ENCODE measurements at places on chromosomes 1 and 21. TPM values are rescaled to one million over a fixed set of nuclear protein-coding genes. Genes with fewer than 3 reads are reported as not detected.

IGFN1 gene
- total RNA-seq = not detected

LCE1D gene
- not detected for total RNA-seq

CLCA1 gene
- not detected for total RNA-seq

IL6R gene
- 12.7 TPM for total RNA-seq

OR2AK2 gene
- not detected for total RNA-seq

SPRR2E gene
- not detected for total RNA-seq

CYYR1 gene
- total RNA-seq = 8.7 TPM

NUDT4B gene
- 11.9 TPM for total RNA-seq

CASP9 gene
- total RNA-seq = 3.5 TPM

OR2G6 gene
- not detected for total RNA-seq

All from dermis microvascular lymphatic vessel endothelial cell (primary cell).